ENCODE measurements at places on chromosomes 5 and 9. TPM values are rescaled to one million over a fixed set of nuclear protein-coding genes. Genes with fewer than 3 reads are reported as not detected.

UGT3A1 gene
- not detected for total RNA-seq

PDGFRB gene
- 0.09 TPM for total RNA-seq

MYORG gene
- total RNA-seq: 3.3 TPM

GDF9 gene
- 0.14 TPM for total RNA-seq

MOCS2 gene
- 34.5 TPM for total RNA-seq

SNX18 gene
- total RNA-seq: 7.3 TPM

MARCHF11 gene
- total RNA-seq: not detected

TIMD4 gene
- 0.98 TPM for total RNA-seq

MED10 gene
- total RNA-seq: 82.2 TPM

GNA14 gene
- not detected for total RNA-seq

PCDHGB5 gene
- 1.9 TPM for total RNA-seq

SVEP1 gene
- total RNA-seq: 1.8 TPM

CA9 gene
- 5.0 TPM for total RNA-seq

SARDH gene
- not detected for total RNA-seq

NIPAL4 gene
- 16.4 TPM for total RNA-seq

FOXD4L3 gene
- total RNA-seq: not detected

SEPTIN8 gene
- total RNA-seq: 14.6 TPM

OR13C4 gene
- total RNA-seq: not detected

NUTM2F gene
- total RNA-seq: not detected

SELENOP gene
- 0.49 TPM for total RNA-seq

TRIM36 gene
- total RNA-seq: 2.3 TPM

RAD17 gene
- 18.4 TPM for total RNA-seq

LHX3 gene
- 0.13 TPM for total RNA-seq

ATP6V0E1 gene
- total RNA-seq: 360 TPM

PCDHB3 gene
- total RNA-seq: 0.05 TPM

SCGB3A2 gene
- total RNA-seq: not detected

ADRB2 gene
- 0.67 TPM for total RNA-seq

SETX gene
- 20.1 TPM for total RNA-seq

IL5 gene
- not detected for total RNA-seq

SLC45A2 gene
- total RNA-seq: not detected

Measured in A549 treated with GW870086 at 1 μM for 4 hours (cell line).